ENCODE measurements at places on chromosomes 7 and 10.

DNA sequence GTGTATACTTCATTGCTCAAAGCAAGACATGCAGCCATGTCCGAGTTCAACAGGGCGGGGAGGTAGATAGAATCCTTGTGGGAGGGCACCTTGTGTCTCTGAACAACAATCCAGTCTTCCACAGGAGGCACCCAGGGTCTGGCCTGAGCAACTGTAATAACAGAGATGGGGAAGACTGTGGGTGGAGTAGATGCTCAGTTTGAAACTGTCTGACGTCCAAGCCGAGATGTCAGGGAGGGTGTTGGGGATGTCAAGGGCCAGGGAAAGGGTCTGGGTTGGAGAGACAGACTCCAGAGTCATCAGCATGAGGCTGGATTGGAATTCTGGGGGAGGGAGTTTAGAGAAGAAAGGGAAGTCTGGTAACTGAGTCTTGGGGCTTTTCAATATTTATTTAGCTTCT is 88.0 kb downstream of the FANK1 start:
- no peak for DNase-seq

DNA sequence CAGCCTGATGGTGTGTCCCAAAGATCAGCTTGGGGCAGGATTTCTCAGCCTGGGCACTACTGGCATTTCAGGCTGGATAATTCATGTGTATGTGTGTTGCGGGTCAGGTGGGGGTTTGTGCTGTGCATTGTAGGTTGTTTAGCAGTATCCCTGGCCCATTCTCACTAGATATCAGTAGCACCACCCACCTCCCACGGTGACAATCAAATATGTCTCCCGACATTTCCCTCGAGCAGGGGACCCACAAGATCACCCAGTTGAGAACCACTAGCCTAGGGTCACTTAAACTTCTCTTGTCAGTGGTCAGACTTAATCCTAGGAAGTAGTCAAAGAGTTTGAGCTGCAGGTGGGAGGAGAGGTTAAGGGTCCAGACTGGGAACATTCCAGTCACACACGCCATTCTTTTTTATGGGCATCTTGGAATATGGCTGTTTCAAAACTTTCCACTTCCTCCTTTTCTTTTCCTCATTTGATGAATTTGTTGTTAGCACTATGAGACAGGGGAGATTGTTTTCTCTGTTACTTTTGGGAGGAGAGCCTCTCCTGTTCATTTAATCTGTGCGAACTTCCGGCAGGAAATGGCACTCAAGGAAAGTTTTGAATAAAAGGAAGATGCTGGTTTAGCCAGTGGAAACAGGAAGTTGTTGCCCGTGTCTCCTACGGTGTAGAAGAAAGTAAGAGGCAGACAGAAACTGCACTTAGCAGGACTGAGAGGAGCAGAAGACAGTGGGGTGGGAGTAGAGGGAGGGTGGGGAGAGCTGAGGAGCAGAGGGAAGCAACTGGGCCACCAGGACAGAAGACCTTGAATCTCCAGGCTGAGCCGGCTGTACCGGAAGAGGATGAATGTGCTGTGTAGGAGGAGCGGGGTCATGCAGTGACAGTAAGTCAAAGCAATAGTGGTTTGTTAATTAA is 17.6 kb upstream of the EXOC6 start:
- no peak for DNase-seq

DNA sequence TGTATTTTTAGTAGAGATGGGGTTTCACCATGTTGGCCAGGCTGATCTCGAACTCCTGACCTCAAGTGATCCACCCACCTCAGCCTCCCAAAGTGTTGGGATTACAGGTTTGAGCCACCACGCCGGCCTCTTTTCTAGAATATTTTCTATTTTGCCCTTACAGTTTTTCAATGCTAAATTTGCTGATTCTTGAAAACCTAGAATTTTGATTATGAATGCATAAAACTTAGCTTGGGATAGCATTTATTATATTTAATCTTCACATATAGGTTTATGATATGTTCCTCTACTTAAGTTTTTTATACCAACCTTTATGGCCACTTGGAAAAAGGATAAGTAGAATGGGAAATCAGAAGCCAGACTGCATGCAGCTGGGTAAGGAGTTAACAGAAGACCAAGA is 2.1 kb downstream of the TMEM60 start:
- DNase-seq, result no peak

DNA sequence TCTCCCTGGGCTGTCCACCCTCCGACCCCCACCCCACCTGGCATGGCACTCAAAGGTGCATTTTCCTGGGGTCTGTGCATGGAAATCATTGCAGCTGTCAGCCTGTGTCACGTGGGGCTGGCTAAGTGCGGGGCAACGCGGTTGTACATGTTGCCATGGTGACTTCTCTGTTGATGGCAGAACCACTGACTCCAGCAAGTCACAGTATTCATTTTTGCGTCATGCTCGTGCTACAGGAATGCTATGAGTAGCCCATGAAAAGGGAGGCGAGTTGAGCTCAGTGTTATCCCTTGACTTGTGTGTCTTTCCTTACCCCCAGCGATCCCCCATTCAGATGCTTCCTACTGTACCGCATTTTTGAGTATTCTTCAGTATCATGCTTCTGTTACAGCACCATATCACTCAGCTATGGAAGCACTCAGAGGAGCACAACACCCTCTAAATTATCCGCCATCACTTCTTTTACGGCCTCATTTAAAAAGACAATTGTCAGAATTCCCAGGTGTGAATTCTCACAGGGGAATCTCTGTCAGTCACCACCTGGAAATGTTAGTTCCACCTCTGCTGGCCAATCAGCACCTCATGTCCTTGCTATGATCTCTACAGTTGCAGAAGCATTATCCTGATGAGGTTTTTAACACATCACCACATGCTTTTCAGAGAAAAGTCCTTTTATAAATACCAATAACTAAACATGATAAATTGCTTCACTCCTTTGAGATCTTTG is 194.4 kb upstream of the C7orf33 start:
- DNase-seq, result no peak

DNA sequence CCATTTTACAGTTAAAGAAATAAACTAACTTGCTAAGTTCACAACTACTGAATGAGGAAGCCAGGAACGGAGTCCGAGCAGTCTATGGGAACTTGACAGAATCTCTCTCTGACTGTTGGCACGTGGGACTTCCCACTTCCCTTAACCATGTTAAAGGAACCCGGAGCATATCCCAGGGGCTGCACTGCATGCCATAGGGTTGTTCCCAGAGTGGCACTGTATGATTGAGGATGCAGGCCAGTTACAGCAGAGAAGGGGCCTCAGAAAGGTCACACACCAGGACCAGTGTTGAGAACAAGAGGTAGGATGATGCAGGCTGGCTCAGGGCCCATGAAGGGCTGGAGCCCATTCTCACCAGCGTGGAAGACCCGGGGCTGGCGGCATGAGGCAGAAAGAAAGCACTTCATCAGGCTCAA is 201.8 kb downstream of the NSUN6 start:
- DNase-seq, result no peak

DNA sequence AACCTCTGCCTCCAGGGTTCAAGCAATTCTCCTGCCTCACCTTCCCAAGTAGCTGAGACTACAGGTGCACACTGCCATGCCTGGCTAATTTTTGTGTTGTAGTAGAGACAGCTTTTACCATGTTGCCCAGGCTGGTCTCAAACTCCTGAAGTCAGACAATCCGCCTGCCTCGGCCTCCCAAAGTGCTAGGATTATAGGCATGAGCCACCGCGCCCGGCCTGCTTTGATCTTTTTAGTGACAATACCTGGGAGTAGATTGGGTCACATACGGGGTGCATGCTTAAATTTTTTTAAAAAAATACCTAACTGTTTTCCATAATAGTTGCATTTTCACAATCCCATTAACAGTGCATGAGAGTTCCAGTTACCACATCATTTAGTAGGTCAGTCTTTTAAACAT is 47.7 kb downstream of the CCDC71L start:
- no peak for DNase-seq

DNA sequence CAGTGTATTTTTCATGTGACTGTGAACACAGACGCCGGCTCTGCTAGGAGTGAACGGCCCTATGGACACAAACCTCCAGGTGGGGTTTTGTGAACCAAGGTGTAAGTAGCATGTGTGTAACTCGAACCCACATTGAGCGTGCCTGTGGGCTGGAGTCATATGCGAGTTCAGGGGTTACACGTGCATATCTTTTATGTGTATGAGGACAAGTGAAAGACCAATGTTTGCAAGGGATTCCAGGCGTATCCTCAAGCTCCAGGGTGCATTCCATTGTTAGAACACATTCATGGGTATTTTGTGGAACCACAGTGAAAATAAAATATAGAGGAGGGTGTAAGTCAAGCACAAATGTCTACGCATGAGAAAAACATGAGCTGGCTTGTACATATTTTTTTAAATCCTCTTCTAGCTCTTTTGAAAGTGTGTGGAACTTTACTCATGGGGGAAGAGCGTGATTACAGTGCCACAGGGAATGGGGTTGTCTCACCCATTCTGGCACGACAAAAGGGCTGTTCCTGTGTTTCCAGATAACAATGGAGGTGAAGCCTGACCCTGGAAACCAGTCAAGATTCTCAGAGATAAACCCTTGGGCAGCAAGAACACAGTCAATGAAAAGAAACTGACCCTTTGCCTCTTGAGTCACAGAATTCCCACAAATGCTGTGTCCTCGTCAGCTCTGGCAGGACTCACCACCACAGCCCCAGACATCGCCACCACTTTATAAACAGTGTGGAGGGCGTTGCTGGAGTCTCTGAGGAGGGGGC is 37.0 kb upstream of the GOT1 start:
- no peak for DNase-seq

DNA sequence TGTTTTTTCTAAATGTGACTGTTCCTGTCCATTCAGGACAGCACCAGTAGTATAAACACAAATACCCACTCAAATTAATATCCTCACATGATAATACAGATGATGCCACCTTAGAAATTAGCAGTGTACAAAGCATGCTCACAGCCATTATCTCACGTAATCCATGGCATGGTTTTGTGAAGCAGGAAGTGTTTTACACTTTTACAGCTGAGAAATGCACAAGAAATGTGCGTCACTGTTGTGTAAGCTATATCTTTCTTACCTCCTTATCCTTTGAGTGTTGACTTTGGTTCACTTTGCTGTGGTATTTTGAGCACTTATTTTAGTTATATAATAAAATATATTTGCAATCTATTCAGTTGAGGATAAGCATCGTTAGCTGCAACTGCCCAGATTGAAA is 31.6 kb downstream of the NKX2-3 start:
- DNase-seq, result no peak

DNA sequence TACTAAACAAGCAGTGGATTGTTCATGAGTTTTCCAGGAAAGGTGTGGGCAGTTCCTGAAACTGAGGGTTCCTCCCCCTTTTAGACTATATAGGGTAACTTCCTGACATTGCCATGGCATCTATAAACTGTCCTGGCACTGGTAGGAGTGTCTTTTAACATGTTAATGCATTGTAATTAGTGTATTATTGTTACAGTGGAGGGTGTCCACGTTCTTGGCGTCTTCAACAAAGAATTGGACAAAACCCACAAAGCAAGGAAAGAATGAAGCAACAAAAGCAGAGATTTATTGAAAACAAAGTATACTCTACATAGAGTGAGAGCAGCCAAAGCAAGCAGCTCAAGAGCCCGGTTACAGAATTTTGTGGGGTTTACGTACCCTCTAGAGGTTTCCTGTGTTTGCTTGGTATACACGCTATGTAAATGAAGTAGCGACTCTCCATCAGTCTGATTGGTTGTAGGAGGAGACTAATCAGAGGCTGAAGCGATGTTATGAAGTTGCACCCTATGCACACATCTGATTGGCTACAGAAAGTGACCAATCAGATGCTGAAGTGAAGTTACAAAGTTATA is 175.2 kb downstream of the NSUN6 start:
- no peak for DNase-seq

DNA sequence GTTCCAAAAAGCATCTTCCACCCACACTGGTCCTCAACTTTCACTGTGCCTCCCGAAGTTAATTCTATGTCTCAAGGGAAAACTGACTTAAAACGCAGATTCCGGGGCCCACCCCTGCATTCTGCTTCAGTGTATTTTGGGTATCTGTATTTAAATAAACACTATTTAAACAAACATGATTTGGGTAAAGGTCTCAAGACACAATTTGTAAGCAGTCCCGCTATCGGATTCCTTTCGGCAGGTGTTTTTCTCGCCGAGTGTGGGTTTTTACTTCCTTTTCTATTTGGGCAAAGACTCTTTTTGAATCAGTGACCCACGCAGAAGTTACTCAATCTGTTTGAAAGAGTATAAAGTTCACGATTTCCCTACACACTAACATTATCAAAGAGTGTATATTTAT is 1.2 kb downstream of the PDIA4 start:
- DNase-seq, result no peak

DNA sequence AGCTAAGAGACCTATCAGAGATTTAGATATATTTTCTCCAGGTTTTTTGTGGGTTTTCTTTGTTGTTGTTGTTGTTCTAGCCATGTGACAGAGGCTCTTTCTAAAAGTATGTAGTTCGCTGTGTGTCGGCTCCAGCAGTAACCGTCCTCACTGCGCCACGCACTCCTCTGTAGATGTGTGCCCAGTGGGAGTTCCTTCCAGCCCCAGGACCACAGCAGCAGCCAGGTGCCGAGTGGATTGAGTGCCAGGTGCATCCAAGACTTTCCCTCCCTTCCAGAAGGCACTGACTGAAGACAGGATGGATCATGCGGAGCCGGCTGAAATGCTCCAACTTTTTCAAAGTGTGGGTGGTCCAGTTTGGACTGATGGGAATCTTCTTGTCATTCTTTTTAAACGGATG is 31.8 kb downstream of the WDR86 start:
- no peak for DNase-seq

DNA sequence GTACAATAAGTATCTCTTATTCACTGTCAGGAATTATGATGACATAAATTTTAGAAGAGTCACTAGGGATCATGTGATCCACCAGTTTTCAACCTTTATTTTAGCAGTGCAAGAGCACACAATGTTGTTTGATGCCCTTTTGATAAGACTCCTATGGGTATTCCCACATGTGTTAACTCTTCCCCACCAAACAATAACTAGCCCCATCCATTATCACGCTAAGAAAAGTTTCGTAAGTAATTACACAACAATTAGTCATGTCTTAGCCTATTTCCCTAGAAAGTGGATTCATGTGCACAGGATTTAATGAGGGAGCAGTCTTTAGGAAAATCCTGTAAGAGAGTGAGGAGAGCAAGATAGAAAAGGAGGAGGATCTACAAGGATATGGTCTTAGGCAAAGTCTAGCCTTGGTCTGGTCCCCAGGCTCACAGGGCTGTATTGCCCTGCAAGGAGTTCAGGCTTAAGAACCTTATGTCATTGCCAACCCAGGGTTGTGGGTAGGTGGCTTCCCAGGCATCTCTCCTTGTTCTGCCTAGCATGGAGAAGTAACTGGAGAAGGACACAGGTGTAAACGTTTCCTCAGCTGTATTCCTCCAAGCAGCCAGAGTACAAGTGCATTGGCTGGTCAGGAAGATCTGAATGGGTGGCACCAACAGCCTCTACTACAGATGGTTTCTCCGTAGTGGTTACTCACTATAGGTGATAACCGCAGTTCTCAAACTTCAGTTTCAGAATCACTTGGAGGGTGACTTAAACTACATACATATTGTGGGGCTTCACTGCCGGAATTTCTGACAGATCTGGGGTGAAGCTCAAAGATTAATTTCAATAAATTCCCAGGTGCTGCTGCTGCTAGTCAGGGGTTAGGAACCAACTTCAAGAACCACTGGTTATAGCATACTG is 574.5 kb downstream of the SUGCT start:
- DNase-seq, result no peak
